ENCODE measurements at places on chromosomes 3 and 15. TPM values are rescaled to one million over a fixed set of nuclear protein-coding genes. Genes with fewer than 3 reads are reported as not detected.

GMNC gene
- under 0.01 TPM for total RNA-seq

TIGIT gene
- total RNA-seq: not detected

IL17RE gene
- total RNA-seq: 0.18 TPM

FANCD2OS gene
- total RNA-seq: not detected

GHRL gene
- total RNA-seq: 0.09 TPM

GPR156 gene
- 0.09 TPM for total RNA-seq

DZIP1L gene
- total RNA-seq: 15.2 TPM

GOLGA8J gene
- not detected for total RNA-seq

CILP gene
- not detected for total RNA-seq

PPCDC gene
- 9.1 TPM for total RNA-seq

All from endothelial cell of coronary artery (primary cell).